NCI-H1105 treated with DMSO at 0.1 percent for 48 hours (cell line): ENCODE measurements at places on chromosomes 5 and 9.

DNA sequence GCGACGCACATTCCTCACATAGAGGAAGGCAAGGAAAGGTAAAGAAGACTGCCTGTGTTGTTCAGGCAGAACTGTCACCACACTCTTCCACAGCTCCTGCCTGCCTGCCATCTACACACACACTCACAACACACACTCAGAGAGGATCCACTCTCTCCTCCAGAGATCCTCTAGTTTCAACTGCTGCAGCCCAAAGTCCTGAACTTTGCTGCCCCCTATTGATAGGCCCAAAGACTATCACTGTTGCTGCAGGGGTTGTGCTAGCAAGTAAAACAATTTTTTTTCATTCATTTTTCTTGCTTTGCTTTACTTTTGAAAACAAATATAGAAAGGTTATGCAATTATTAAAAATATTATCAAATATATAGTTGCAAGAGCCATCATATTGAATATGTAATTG lies 5.9 kb upstream of the CFAP90 start:
- DNase-seq, result peak; percentile 49

DNA sequence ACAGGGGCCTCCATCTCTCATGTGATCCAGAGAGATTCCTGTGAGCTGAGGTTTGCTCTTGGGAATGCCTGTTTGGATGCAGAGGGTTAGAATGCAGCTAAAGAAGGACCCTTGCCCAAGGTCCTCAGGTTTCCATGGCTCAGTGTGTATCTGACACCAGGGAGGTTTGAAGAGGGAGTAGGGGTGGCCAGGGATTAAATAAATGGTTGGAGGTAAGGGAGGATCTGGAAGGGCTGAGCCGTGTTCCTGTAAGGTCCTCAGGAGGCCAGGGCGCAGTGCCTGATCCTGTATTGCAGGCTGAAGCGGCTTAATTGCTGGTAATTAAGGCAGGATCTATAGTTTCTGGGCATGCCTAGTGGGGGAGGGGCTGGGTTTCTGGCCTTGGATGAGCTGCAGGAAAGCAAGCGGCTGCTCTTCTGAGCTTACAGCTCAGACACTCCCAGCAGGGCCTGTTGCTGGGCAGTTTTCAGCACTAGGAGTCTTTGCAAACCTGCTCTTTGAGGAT lies 41.5 kb upstream of the MAP1B start:
- DNase-seq, result peak; percentile 89

GRCh38 chr5:116898917-116899316 lies 324.3 kb upstream of the SEMA6A start:
- no peak for DNase-seq

DNA sequence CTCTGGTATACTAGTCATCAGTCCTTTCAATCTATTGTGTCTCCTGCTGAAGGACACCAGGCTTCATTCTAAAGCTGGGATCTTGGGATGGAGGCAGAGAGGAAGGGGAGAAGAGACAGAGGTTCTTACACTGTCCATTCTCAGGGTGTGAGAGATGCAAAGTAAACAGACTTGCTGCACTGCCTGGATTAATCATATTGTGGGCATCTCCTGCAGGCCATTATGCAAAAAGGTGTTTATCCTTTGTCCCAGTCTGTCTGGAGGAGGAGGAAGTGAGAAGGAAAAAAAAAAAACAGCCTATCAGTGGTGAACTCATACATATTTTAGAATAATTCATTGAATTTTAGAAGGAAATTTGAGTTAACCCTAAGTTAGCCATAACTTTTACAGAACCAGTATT lies 92.9 kb upstream of the TNPO1 start:
- DNase-seq, result no peak

GRCh38 chr9:35448496-35448895 lies 41.4 kb upstream of the RUSC2 start:
- no peak for DNase-seq

DNA sequence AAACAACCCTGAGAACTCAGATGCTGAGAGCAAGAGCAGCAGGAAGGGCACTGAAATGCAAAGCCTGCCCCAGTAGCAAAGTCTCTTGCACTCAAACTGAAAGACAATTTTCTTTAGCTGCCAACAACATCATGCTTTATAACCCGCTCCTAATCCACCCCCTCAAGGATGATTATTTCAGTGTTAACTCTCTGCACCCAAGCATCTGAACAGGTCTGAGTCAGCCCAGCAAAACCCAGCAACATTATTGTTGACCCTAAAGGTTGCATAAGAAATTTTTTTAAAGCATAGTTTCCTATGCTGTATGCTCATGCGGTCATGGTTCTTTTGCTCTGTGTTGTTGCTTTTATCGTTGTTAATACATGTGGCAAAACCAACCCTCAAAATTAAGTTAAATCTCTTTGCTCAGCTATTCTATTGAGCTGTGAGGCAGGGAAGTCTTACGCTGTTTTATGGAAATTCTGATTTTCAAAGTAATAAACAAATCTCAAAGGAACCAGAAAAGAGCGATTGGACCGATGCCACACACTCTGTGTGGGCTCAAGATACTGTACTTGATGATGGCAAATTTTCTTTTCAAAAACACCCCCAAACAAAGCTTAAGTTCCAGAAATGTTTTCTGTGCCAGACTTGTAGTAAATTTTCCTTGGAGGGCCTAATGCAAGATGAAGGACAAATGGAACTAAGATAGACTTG lies 440.6 kb upstream of the MPDZ start:
- DNase-seq, result no peak

- DNase-seq, result no peak
These were observed 532.2 kb upstream of the TUSC1 start for GRCh38 chr9:26210338-26210851.

DNA sequence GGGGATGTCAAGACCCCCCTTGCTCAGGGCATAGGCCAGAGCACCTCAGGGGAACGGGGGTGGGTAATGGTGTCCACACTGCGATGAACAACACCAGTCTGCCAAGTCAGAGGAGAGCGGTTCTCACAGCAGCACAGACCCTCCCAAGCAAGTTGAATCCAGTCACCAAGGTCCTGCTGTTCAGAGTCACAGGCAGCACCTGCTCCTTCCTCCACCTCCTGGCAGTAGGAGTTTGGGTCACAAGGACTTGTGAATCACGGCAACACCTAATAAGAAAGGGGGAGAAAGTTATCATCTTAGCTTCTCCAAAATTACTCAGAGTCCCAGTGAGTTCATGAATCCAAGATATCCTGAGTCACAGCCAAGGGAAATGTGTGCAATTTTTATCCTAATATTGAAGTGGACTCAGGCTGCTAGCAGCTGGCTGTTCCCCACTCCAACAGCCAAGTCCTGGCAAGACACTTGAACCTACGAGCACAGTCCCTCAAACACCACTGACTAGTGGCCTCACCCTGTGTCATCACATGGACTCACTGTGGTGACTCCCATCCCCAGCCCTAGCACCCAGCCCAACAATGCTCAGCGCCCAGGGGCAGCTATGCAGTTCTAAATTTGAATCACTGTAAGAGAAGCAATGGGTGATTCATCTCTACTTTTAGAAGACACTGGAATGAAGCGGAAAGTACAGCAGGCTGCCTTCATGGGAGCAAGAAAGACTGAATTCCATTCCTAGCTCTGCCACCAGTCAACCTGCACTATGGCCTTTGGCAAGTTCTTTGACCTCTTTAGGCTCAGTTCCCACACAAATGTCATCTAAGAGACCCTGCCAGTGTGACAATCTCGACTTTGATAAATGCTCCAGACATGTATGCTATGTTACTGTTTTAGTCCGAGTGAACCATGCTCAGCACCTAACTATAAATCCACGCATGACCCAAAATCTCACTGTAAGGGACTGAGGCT lies 113.7 kb downstream of the KLHL3 start:
- no peak for DNase-seq

DNA sequence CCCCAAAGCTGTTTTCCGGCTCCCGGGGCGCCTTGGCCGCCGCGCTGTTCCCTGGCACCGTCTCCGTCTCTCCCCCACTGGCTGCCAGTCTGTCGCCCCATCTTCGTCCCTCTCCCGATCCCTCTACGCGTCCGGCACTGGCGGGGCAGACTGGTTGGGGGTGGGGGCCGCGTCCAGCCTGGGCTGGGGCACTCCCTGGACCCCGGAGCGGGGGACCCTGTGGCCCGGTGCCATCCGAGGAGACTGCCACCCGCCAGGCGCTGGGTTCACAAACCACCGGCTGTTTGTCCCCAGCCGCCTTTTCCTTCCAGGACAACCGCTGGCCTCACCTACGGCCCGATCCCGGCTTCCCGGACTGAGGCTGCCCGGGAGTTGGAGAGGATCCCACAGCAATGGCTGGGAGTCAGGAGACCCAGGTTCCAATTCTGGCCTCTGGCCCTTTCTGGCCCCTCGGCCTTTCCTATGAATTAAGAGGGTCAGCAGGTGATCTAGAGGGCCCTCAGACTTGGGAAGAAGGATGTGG lies 1.0 kb upstream of the FIBCD1 start:
- no peak for DNase-seq

GRCh38 chr5:139268364-139269202 lies 25.0 kb upstream of the MATR3 start:
- DNase-seq, result no peak

DNA sequence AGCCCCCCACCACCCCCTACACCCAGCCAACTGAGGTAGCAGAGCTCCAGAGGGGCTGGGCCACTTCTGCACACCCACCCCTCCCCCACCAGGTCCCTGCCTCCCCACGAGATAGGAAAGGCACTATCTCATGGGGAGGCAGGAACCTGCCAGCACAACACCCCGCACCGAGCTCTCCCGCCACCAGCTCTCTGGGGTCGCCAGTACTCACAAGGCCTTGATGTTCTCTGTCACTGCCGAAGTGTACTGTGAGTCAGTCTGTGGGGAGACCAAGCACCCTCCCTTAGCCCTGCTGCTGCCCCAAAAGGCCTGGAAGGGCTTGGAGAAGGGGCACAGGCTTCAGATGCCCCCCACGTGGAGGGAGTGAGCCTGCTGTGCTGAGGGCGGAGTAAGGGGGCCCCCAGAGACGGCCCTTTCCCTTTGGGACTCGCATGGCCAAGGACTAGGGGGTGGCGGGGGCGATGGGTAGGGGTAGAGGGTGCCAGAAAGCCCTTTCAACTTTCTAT lies 5.9 kb downstream of the MGAT4B start:
- no peak for DNase-seq

DNA sequence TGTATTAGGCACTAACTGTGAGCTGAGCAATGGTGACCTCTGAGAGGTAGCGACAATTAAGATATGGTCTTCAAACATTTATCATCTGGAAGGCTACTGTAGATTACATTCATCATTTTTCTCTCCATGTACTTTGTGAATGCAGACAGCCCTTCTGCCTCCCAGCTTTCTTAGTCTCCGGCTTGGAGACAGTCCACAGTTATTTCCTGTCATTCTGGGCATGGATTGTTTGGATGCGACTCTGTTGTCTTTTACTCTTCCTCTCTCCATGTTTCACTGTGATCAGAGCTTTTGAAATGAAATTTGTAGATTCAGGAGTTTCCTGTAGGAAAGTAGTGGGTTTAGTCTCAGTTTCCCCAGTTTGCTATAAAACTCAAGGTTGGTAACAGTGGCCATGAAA lies 20.5 kb downstream of the DMRT2 start:
- no peak for DNase-seq

- DNase-seq, result no peak
These were observed 137.1 kb upstream of the IRX2 start for GRCh38 chr5:2888520-2889060.

- DNase-seq, result peak; percentile 35
These were observed 17.9 kb upstream of the SCGB3A2 start for GRCh38 chr5:147860641-147861025.

DNA sequence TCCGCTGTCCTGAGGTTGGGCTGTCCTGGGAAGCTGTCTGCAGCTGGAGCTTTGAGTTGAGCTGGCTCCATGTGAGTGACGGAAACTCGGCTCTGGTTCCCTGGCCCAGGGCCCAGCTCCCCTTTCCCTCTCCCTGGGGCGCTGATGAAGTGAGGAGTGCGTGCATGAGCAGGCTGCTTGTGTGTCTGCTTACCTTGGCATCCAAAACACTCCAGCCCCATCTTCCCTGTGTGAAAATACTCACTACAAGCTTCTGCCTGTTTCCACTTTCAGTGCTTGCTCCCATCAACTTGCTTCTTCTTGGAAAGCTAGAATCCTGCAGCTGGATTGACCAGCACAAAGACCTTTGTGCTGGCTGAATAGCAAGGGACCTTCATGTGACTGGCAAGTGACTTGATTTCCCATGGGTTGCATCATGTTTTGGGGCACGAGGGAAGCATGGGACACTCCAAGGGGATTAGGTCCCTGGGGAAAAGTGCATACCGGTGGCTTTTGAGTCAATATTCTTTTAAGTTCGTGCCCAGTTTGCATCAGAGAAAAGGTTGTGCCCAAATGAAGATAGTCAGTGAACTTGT lies 198.1 kb downstream of the GADD45G start:
- DNase-seq, result peak; percentile 13

- DNase-seq, result no peak
These were observed 49.7 kb downstream of the SEMA6A start for GRCh38 chr5:116524966-116525365.

GRCh38 chr5:13659391-13659790 lies 285.1 kb downstream of the DNAH5 start:
- DNase-seq, result no peak
